ENCODE measurements at places on chromosomes 1 and 21.

DNA sequence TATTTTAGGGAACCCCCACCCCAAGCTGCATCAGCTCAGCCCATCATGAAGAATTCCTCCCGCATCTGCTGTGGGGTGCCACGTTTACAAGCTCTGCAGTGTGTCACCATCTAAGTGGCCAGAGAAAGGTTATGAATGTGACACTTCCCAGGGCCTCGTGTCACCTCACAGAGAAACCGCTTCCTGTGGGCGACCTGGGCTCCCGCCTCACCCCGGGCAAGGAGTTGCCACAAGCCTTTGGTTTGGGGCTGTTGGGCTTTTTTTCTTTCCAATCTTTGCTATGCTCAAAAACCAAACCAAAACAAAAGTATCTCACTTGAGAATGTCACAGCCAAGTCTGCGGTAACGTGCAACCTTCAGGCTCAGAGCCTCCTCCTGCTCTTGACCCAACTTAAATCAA is 82.1 kb upstream of the ARHGEF16 start:
- no peak for DNase-seq

- peak; percentile 59 for DNase-seq
These were observed 526 bp downstream of the TPR start for GRCh38 chr1:186374303-186375151.

GRCh38 chr1:231836227-231836893 is 209.8 kb downstream of the DISC1 start:
- DNase-seq: no peak

DNA sequence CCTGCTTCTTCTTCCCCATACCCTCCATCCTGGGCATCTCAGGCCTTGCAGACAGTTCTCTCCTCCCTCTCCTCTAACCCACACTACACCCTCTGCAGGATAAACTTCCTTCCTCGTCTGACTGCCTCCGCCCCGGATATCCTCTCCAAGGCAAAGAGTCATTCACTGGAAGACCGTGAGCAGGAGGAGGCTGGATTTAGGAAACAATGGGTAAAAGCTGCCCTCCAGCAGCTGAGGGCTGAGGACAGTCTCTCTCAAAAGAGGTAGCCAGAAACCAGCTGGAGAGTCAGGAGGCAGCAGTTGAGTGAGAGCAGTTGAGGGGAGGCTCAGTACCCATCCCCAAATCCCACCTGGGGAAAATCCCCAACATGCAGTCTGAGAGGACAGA is 1.4 kb downstream of the CSRP1 start:
- DNase-seq: no peak

- DNase-seq: no peak
These were observed 8.6 kb downstream of the ARF1 start for GRCh38 chr1:228091084-228091483.

GRCh38 chr21:33543505-33544129 is 779 bp downstream of the SON start:
- no peak for DNase-seq

- no peak for DNase-seq
These were observed 2.9 kb downstream of the TAF1A start for GRCh38 chr1:222586842-222587241.

DNA sequence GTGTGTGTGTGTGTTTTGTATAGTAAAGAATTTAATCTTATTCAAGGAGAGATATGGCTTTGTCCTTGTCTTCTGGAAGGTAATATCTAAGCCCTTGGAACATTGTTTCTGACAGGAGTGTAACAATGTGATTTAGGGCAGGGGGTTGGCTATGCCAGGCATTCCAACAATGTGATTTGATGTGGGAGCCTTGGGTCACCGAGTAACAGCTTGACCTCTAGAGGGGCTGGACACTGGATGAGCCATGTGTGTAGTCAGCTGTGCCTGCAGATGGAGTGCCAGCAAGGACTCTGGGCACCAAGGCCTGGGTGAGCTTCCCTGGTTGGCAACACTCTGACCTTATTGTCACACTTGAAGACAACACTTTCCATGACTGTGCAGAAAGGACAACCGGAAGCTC is 336.1 kb upstream of the ZP4 start:
- DNase-seq: no peak

- DNase-seq: no peak
These were observed 41.3 kb upstream of the LAMC2 start for GRCh38 chr1:183144752-183145151.

GRCh38 chr1:167964646-167965045 is 27.8 kb upstream of the MPC2 start:
- DNase-seq: no peak

- peak; percentile 12 for DNase-seq
These were observed 786.6 kb upstream of the RGS18 start for GRCh38 chr1:191371626-191372025.

DNA sequence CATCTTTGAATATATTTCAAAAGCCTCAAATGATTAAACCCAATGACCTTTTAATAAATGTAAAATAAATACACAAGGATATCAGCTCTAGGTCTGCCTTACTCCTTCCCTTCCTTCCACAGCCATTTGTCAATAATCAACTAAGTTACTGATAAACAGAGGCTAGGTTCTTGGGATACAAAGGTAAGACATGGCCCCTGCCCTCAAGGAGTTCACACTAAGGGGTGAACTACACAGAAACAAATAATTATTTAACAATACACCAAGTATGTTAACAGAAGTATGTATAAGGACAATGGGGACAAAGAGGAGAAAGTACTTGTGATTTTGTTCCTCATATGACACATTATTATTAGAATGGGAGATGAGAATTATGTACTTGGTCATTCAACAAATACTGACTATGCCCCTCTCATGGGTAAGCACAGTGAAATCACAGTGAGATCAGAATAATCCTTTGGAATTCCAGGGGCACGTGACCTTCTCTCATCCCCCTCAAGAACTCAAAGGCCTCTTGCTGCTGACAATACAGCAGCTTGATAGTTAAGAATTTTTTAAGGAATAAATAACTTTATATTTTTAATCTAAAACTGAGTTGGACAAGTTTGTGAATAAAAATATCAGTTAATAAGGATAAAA is 40.2 kb downstream of the ATP1B1 start:
- no peak for DNase-seq

DNA sequence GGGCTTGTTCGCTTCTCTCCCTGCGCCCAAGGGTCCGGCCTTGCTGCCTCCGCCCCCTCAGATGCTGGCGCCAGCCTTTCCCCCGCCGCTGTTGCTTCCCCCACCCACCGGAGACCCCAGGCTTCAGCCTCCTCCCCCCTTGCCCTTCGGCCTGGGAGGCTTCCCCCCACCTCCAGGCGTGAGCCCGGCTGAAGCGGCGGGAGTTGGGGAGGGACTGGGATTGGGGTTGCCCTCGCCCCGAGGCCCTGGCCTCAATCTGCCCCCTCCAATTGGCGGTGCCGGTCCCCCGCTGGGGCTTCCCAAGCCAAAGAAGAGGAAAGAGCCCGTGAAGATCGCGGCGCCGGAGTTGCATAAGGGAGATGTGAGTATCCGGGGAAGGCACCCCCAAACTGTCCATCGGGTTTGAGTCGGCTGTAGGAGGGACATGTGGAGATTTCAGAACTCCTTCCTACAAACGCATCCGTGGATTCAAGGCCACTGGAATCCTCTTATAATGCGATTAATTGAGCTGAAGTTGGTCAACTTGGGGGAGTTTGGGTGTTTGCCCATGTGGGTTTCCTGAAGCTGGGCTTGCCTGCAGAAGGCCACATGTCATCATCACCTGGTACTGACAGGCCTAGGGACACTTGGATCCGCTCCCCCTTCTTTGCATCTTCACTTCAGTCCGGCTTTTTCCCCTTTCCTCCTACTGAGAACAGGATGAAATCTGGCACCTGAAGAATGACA is 707 bp downstream of the PRCC start:
- DNase-seq: no peak

DNA sequence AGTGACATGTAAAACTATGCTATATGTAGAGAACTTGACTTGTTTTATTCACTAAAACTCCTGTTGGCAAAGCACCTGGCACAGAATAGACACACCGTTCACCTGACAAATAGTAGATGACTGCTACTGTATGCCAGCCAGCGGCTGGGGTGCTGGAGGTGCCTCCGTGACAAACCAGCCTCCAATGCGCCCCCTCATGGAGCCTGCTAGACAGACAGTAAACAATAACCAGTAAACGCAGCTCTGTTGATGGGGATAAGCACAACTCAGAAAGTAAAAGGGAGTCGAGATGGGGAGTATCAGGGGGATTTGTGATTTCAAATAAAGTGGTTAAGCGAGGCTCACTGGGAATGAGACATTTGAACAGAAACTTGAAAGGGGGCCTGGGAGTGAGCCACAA is 107.2 kb downstream of the PRDM2 start:
- DNase-seq: no peak

DNA sequence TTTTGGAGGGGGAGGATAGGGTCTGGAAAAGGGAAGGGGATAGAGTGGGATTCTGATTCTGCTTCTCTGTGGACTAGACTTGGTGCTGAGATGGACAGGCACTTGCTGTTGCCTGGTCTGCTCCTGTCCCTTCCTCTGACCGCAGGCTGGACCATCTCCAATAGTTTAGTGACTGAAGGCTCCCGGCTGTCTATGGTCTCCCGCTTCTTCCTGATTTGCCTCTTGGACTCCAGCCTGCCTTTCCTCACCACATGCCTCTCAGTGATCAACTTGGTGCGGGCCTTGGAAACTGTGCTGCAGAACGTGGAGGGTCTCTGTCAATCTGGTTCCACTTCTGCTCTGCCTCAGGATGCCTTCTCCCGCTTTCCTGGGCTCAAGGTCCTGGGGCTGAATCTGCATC is 6.3 kb upstream of the ZSCAN20 start:
- no peak for DNase-seq

DNA sequence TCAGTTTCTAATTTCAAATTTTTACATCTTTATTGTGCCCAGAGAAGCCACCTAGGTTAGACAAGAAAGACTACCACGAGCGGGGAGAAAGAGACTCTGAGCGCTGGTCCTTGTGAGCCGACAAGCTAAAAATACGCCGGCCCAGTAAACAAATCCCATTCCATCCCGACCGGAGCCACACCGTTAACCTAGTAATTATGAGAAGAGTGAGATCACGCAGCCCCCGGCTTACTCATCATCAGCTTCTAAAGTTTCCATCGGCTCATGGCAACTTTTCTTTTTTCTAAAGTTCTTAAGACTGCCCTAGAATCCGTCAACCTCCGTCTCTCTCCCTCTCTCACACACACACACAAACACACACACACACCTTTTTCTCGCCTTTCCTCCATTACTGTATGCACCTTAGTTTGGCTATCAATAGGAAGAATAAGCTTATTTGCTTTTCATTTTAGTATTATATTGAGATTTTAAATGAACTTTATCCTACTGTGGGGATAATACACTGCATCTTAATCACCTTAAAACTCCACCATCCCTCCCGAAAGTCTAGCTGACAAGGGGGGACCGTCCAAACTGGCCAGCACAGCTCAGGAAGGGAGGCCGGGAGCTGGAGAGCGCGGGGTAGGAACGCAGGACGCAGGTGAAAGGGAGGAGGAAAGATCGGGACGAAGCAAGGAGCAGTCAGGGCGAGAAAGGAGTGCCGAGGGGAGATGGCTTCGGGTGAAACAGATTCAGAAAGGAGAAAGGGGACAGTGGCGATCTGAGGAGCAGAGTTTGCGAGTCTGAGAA is 728 bp downstream of the OTUD7B start:
- no peak for DNase-seq

DNA sequence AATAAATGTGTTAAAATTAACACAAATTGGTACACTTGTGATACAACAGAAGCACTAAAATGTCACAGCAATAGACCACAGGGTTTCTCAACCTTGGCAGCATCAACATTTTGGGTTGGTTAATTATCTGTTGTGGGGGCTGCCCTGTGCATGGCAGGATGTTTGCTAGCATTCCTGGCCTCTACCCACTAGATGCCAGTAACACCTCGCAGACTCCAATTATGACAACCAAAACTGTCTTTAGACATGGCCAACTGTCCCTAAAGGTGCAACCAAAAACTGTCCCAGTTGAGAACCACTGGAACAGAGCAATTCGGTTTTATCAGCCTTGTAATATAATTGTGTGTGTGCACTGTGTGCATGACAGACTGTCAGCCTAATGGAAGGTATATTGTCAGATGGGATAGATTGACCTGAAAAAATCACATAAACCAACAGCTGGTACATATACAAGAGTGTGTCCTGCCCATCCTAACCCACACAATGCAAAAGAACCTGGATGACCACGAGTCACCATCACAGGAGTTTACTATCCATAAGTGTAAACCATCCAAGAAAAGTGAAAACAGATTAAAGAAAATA is 13.5 kb upstream of the ERG start:
- no peak for DNase-seq

DNA sequence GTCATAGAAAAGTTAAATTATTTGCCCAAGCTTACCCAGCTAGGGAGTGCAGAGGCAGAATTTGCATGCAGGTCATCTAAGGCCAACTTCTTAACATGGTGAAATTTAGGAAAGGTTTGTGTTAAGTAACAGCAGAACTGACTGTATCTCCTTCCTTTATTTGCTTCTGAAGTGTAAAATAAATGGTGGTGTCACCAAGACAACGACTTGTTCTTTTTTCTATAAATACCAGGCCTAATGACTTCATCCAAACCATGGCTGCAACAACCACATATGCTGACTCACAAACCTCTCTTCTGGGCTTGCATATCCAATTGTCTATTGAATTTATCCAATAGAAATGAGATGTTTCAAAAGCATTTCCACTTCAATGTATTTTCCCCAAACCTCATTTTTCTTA is 19.1 kb downstream of the COL24A1 start:
- no peak for DNase-seq

GRCh38 chr1:206468571-206468970 is 1.7 kb upstream of the IKBKE start:
- DNase-seq: no peak

DNA sequence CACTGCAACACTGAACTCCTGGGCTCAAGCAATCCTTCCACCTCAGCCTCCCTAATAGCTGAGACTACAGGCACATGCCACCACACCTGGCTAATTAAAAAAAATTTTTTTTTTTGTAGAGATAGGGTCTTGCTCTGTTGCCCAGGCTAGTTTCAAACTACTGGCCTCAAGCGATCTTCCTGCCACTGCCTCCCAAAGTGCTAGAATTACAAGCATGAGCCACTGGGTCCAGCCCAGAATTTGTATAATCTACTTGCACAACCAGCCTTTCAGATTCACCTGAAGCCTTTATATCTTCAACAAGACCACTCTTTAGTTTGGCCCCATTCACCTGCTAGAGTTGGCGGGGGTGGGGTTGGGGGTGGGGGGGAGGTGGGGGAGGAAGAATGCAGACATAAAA is 181.7 kb upstream of the LMO4 start:
- no peak for DNase-seq

GRCh38 chr1:214550013-214550856 is 1.2 kb downstream of the PTPN14 start:
- DNase-seq: no peak

- no peak for DNase-seq
These were observed 79.2 kb downstream of the CD34 start for GRCh38 chr1:207831517-207832327.

GRCh38 chr1:76027341-76027740 is 47.2 kb upstream of the ST6GALNAC3 start:
- DNase-seq: no peak

- no peak for DNase-seq
These were observed 97.5 kb upstream of the KCNJ6 start for GRCh38 chr21:38013741-38014140.

Measured in NCI-H446 (cell line).